ENCODE measurements at places on chromosomes 6 and 20.

- no peak for DNase-seq
These were observed 3.0 kb upstream of the PRDM13 start for GRCh38 chr6:99603421-99604165.

DNA sequence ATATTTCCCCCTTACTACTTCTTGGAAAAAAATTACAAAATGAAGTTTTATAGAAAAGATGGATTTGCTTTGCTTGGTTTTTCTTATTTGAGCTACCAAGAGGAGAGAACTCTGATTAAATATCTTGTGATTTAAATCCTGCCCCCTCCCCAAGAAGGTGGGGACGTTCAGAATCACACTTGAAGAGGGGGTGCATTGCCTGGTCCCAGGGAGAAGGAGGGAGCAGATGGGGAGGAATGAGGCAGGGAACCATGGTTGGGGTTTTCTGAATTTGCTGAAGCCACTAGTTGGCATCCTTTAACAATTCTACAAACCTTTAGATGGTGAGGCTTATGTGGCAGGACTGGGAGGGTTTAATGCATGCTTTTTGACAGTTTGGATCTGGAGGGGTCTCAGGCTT, 5.5 kb downstream of the PCK1 start:
- DNase-seq, result no peak

DNA sequence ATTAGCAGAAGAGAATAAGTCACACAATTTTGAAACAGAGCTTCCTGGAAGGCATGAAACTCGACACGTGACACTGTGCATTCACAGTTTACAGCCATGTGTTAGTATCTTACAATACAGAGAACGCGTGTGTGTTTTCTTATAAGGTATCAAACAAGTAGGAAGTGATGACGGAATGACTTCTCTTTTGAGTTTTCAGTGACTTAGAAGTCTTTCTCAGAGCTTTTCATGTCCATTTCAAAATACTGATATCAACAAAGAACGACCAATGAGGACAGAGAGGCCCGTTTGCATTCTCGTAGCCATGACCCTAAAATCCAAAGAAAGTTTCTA, 36.6 kb upstream of the DUSP22 start:
- no peak for DNase-seq

- DNase-seq, result peak; percentile 40
These were observed 36.5 kb downstream of the CDH26 start for GRCh38 chr20:59994697-59995122.

- no peak for DNase-seq
These were observed 103.8 kb downstream of the PKHD1 start for GRCh38 chr6:51983564-51983963.

- no peak for DNase-seq
These were observed 3.4 kb downstream of the BAK1 start for GRCh38 chr6:33576668-33577067.

DNA sequence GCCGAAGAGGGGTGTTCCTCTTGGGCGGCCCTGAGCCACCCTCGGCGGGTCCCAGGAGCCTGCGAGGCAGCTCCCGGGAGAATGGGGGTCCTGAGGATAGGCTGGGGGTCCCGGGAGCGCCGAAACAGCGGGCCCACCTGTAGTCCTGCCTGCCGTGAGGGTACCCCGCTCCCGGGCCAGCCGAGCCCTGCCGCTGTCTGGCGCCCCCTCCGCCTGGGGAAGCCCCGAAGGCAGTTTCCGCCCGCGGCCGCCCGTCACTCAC, 280 bp downstream of the SPATA2 start:
- no peak for DNase-seq

DNA sequence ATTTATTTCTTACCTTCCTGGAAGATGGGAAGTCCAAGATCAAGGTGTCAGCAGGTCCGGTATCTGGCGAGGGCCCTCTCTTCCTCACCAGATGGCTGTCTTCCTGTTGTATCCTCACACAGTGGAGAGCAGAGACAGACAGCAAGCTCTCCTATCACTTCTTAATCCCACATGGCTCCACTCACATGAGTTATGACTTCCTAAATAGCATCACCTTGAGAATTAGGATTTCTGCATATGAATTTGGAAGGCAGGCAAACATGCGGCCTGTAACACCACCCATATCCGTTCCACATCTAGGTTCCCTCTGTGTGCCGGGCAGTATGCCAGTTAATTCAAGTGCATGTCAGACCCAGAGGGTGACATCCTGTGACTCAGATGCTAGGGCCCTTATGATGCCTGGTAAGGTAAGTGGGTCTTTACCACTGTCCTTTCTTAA, 2.1 kb downstream of the RAET1E start:
- DNase-seq, result peak; percentile 69

- no peak for DNase-seq
These were observed 149.4 kb downstream of the SMOC2 start for GRCh38 chr6:168590406-168590805.

DNA sequence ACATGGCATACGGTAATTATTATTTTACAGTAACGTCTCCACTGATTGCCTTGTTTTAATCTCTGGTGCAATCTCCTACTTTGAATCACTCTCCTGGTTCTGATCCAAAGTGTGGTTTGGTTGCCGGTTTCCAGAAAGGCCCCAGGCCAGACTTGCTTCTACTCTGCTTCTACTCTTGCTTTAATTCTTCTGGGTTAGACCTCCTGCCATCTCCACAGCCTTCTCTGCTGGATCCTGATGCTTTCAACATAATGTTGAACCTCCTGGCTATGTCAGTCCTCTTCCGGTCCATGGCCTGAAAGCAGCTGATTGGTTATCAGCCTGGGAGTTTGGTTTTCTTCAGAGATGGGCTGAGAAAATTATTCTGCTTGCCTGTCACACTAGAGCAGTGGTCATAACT, 266.5 kb upstream of the RIMS1 start:
- no peak for DNase-seq

DNA sequence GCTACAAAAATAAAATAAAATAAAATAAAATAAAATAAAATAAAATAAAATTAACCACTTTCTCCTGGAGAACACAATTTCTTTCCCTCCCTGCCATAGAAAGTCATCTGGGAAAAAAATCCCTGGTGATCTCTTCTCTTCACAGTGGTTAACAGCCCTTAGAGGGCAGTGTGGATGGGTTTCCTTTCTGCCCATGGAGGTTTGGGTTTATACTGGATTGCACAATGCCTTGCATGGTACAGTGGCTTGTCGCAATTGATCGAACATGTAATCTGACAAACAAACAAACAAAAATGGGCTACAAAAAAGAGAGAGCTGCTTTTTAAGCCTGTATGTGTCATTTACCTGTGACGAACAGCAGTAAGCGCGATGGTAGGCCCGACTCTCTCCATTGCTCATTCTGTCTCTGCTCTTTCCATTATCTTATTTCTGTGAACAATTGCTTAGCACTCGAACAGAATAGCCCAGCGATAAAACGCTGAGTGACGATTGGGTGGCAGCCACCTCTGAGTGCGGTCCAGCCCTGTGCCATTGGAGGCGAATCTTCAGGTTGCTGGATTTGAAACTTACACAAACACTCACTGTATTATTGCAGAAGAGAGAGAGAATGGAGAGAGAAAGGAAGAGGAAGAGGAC, 166.1 kb downstream of the CD83 start:
- DNase-seq, result no peak

DNA sequence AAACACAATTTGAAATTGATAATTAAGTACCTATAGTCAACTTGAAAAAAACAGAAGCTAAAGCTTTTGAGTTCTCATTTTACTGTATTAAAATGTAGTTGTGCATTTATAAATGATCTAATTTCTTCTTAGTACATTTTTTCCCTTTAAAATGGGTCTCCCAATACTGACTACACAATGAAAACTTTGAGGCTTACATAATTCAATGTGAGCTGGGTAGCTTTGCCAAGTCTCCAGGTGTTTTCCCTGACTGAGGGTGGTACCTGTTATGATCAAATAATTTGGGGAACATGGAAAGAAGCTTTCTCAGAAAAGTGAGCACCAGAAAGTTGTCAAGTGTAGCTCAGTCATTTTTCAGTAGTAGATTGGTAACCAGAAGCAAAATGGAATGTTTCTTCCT, 74.3 kb downstream of the ARMC2 start:
- no peak for DNase-seq

GRCh38 chr6:138945354-138945753, 42.7 kb downstream of the REPS1 start:
- no peak for DNase-seq

DNA sequence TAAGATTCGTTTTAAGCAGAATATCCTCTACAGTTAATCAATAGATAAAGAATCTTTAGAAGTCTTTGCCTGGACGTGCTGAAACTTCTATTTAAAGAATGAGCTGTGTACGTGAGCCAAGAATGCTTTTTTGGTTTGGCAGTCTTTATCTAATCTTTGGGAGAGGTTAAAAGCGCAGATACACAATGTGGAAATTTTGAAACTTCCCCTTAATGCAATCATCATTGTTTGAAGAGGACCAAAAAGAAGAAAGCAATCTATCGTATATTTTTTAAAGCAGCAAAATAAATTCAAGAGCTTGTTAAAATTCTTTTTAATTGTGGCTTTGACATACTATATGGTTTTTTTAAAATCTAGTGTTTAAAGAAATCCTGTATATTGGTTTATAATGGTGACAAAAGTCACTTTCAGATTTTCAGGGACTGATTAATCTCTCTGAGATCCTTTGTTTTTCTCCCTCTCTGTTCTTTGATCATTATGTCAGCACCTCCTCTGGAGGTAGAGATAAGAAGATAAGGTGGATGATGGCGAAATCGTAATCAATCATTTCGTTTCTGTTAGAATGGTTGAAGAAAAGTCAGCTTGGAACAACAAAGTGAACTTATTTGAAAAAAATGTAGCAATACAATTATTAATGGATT, 92.1 kb upstream of the FAM184A start:
- no peak for DNase-seq

GRCh38 chr6:157821342-157822033, 1.6 kb upstream of the SNX9 start:
- no peak for DNase-seq

GRCh38 chr20:56004007-56004406, 1.3 kb downstream of the CBLN4 start:
- no peak for DNase-seq

DNA sequence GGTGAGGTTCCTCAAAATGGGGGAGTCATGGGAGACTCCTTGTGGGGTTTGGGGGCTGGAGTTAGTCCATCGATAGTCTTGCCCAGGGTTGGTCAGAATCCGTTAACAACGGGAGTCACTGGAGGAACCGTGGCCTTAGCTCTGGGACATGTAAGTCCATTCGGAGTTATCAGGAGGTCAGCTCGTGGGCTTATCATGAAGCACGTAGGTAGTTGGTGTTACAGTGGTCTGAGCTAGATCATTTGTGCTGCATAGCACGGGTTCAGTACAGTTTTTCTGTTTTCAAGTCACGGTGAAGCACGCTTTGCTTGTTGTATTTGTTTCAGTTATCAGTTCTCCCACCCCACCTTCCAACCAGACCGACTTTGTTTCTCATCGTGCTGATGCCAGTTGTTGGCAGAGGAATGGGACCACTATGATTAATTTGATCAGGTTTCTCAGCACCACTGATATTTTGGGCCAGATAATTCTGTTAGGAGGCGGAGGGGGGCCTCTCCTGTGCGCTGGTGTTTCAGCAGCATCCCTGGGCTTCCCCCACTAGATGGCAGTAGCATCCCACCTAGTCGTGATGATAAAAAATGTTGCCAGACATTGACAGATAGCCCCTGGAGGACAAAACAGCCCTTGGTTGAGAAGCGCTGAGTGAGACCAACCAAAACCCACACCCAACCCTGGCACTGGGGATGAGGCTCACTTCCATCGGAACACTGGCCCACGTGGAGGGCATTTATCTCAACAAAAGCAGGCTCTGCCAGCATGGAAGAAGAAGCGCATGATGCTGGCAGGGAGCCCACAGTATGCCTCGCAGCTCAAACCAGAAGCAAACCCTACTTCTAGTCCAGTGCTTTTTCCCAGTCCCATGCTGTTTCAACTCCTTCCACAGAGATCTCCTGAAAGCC, 2.2 kb upstream of the APMAP start:
- peak; percentile 87 for DNase-seq

GRCh38 chr20:60700728-60701127, 551.3 kb upstream of the CDH4 start:
- DNase-seq, result no peak

GRCh38 chr6:167668019-167668753, 158.5 kb upstream of the AFDN start:
- peak; percentile 50 for DNase-seq

DNA sequence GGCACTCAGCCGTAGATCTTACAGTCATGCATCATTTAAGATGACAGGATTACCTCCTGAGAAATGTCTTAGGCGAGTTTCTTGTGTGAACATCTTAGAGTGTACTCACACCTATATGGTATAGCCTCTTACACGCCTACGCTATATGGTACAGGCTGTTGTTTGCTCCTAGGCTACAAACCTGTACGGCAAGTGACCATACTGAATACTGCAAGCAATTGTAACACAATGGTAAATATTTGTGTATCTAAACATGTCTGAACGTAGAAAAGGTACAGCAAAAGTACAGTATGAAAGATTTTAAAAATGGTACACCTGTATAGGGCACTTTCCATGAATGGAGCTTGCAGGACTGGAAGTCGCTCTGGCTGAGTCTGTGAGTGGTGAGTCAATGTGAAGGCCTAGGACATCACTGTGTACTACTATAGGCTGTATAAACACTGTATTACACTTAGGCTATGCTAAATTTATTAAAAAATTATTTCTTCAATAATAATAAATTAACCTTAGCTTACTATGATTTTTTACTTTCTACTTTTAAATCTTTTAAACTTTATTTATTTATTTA, 541 bp upstream of the IL20RA start:
- no peak for DNase-seq

GRCh38 chr20:44914924-44915323, 5.1 kb downstream of the PABPC1L start:
- DNase-seq, result no peak

DNA sequence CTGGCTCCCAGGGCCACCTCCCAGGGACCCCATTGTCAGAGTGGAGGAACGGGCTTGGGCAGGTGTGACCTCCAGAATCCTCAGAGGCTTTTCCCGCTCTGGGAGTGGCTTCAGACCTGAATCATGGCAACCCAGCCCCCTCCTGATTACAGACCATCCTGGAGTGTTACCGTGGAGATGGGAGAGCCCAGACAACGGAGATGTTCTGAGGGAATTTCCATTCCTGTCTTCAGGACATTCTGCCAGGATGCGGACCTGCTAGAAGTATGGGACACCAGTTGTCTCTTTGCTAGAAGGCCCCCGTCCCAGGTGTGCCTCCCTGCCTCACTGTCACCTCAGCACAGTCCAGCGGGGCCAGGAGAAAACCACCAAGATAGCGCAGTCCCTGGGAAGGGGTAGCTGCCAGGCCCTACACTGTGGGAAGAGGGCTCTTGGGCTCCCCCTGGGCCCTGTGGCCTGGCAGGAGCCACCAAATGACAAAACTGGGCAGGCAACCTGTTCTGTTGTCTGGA, 109.9 kb downstream of the PSMB1 start:
- peak; percentile 9 for DNase-seq

- peak; percentile 48 for DNase-seq
These were observed 216.3 kb downstream of the ADGRG6 start for GRCh38 chr6:142518126-142518525.

GRCh38 chr6:85641897-85642773, 551 bp downstream of the SYNCRIP start:
- peak; percentile 64 for DNase-seq

DNA sequence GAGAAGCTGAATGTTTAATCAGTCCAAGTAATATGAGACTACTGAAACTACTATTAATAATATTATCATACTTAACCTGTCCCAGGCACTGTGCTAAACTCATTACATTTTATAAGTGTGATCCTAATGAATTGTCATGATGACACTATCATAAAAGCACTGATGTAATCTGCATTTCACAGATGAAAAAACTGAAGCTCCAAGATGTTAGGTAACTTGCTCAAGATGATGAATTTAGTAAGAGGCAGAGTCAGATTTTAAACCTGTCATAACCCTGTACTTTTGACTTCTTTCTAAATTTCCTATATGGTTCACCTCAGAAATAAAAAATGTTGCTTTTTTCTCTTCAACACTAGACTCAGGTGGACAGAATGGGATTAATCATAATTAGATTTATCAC, 237.6 kb downstream of the ALDH8A1 start:
- no peak for DNase-seq

Measured in HT-29 (cell line).